ENCODE measurements at places on chromosomes 12 and 14. TPM values are rescaled to one million over a fixed set of nuclear protein-coding genes. Genes with fewer than 3 reads are reported as not detected.

FAM161B gene
- 3.8 TPM for total RNA-seq

MANSC4 gene
- not detected for total RNA-seq

KLHDC1 gene
- 6.0 TPM for total RNA-seq

CCDC38 gene
- 0.15 TPM for total RNA-seq

KRT71 gene
- total RNA-seq = not detected

PTCSC3 gene
- not detected for total RNA-seq

MMP19 gene
- total RNA-seq = 2.1 TPM

HSPB8 gene
- total RNA-seq = 504 TPM

OTUB2 gene
- total RNA-seq = 0.52 TPM

GRCh38 chr12:132400011-132400641 is 70.7 kb upstream of the GALNT9 start:
- peak; percentile 19 for DNase-seq

DNA sequence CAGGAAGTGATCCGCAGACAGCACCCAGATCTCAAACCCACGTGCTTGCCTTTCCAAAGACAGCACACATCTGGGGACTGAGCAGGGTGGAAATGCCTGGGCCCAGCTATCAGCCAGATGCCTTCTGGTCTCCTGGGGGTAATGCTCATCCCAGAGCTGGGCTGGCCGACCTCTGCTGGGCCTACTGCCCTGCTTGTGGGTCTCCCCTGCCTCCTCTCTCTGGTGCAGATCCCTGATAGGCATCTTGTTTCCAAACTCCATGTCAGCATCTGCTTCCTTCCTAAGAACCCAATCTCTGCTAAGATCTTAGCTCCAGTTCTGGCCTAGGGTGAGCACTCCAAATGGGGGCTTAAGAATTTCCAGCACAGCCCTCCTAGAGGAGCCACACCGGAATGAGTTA is 1043.0 kb downstream of the VRK1 start:
- no peak for DNase-seq

DNA sequence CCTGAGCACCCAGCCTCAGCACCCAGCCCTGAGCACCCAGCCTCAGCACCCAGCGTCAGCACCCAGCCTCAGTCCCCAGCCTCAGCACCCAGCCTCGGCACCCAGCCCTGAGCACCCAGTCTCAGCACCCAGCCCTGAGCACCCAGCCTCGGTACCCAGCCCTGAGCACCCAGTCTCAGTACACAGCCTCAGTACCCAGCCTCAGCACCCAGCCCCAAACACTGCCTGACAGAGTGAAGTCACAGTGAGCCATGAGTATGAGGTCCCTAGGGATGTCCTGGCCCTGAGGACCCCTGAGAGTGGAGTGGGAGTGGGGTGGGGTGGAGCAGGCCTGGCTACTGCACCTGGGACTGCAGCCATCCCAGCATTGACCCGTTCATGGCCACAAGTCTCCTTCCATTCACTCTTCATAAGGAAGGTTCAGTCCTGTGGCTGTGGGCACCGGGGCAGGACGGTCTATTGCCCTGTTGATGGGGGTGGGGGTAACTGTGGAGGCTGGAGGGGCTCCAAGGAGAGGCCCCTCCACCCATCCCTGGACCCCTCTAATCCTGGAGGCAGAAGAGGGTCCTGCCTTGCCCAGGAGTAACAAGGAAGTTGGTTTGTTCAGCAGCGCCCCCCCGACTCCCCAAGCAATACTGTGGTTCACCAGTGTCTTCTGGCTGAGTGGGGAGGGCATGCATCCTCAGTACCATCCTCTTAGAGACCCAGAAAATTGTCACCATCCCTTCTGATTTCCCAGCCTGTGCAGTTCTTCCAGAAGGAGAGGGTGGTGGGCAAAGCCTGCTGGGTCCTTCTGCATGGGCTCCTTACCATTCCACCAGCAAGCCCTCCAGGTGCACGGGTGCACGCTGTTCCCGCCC is 140.5 kb downstream of the ADGRD1 start:
- DNase-seq = peak; percentile 15

GRCh38 chr14:100723830-100724437 is 2.8 kb upstream of the DLK1 start:
- DNase-seq = no peak

DNA sequence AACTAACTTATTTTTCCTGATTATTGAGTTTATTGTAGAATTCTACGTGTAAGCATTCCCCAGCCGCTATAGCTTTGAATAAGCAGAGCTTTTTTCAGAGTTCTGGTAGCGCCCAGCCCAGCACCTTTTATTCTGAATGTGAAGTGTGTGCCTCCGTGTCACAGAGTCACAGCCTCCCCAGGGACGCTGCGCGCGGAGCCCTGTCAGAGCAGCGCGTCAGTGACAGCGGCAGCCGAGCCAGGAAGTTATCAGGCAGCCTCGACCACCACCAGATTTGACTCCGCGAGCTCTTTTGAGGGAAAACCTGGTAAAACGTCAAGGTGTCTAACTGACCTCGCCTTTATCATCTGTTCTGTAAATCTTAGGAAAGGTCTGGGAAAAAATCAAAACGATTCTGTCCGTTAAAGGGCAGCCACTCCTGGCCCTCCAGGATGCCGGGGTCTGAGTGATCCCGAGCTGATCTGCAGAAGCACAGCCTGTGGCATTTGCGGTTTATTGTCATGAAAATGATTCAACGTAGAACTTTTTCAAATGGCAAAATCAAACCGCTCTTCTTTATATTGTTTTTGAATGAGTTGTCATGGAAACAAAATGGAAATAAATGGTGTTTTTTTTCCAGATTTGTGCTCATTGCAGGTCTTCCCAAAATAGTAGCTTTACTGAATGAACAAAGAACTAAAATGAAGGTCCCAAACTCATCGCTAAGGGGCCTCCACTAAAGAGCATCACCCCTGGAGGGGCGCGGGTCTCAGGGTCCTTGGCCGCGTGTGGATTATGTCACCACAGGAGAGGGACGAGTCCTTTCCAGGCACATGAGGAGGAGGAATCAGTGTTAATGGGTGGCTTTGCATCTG is 43.1 kb upstream of the MMP17 start:
- DNase-seq = no peak

- no peak for DNase-seq
These were observed 57.8 kb upstream of the ARHGAP5 start for GRCh38 chr14:32019276-32019675.

DNA sequence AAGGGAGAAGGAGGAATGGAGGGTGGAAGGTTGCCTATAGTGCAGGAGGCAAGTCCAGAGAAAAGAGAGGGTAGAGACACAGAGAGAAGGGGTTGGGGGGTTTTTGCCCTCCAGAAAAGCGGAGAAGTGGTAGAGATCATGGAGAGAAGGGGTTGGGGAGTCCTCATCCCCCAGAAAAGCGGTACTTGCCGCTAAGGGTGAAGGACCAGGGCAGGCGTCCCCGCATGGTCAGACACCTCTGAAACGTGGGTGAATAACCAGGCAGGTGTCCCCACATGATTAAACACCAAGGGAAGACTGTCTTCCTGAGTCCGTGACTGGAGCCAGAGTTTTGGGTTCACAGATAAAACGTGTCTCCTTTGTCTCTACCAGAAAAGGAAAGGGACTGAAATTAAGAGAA is 439.0 kb downstream of the SOX5 start:
- DNase-seq = no peak

GRCh38 chr12:88153959-88154358 is 11.9 kb downstream of the TMTC3 start:
- no peak for DNase-seq

DNA sequence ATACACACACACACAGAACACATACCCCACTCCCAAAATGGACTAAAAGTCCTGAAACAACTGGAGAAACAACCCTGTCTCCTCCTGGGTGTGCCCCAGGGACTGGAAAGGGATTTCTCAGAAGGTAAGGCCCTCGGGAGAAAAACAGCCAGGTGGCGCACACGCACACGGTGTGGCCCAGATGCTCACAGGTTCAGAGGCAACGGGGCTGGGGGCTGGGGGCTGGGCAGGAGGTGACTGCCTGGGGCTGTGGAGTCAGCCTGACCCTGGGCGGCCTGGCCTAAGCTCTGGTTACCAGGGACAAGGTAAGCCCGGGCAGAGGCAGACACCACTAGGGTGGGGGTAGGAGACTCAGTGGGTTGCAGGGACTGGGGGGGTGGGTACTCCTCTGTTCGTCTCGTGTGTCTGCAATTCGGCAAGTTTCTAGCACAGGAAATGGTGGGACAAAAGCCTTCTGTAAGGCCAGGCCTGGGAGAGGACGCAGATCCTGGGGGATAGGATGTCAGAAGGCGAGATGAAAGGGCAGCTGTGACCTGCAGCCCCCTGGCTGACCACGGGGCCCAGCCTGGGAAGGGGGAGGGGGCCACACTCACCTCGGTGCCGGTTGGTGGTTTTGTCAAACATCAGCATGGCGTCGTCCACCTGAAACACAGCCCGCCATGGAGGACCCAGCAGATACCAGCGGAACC is 10.4 kb downstream of the MSI1 start:
- DNase-seq = no peak

DNA sequence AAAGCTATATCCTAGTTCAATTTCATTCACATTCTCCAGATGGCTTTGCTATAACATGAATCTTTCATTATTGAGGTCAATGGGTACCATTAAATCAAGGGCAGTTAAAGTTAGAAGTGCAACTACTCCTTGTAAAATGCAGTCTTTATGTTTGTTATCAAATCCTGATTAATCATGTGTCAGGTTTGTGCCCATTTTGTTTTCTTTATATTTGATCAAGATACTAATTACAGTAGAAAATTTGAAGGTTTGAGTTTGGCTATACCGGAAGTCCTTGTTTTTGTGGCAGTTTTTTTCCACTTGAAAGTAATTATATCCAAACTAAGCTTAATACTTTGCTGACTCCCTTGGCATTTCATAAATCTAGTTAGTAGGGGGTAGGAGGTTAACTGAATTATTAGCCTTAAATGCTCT is 513.0 kb downstream of the DIO2 start:
- no peak for DNase-seq

GRCh38 chr12:45315462-45315861 is 99.6 kb downstream of the ANO6 start:
- DNase-seq = no peak

DNA sequence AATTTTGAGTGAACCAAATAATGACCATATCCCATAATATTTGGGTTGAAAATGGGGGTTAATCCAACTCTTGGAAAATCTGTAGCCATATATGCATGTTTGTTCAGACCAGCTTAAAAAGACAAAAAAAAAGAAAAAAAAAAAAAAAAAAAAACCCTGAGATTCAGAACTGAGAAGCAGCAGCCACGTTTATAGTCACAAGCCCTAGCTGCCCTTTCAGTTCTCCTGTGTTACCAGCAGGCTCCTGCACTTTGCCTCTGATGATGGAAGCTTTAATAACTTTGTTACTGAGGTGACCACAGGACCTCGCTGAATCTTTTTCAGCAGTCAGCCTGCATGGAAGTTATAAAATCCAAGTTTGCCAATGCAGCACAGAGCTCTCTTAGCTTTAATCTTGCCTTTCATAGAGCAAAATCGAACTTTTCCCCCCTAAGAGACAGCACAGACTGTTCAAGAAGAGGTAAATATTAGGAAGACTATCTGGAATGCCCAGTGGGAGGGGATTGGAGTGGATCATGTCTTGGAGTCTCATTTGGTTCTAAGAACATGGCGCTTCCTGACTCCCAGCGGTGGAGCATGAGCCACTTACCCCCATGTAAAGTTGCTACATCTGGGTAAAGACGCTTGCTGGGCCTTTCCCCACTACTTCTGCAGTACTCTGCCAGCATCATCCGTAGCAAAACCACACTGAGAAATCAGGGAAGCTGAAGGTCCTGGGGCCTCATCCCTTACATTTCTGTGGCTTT is 20.6 kb downstream of the GNG2 start:
- peak; percentile 37 for DNase-seq

GRCh38 chr12:98020376-98020775 is 495.0 kb upstream of the TMPO start:
- DNase-seq = no peak

DNA sequence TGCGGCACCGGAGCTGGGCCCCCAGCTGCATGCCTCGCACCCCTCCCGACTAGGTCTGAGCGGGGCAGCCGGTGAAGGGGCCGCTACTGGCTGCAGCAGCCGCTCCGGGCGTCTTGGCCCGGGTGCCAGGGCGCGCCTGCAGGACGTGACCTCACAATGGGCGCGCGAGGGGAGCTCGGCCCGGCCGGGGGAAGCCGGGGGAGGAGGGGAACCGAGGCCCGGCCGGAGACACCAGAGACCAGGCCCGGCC is 353 bp downstream of the BAG5 start:
- DNase-seq = peak; percentile 71

- DNase-seq = no peak
These were observed 30.3 kb upstream of the WDR89 start for GRCh38 chr14:63671987-63672386.

DNA sequence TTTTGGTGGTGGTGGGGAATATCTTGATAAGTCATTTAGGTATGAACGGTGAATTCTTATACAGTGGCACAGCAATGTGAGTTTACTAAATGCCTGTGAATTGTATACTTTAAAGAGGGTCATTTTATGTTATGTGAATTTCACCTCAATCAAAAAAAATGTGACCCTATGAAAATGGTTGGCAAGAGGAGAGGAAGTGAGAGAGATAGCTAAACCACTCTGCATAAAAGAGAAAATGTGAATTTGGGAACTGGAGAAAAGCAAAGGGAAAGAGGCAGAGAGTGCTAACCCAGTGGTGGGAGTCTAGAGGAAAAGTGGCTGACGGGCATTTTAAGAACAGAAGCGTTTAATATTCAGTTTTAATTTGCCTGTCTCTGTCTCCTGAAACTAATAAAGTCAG is 93.8 kb downstream of the SLC38A6 start:
- no peak for DNase-seq

GRCh38 chr14:23404331-23404900 is 3.7 kb downstream of the MYH6 start:
- DNase-seq = no peak

DNA sequence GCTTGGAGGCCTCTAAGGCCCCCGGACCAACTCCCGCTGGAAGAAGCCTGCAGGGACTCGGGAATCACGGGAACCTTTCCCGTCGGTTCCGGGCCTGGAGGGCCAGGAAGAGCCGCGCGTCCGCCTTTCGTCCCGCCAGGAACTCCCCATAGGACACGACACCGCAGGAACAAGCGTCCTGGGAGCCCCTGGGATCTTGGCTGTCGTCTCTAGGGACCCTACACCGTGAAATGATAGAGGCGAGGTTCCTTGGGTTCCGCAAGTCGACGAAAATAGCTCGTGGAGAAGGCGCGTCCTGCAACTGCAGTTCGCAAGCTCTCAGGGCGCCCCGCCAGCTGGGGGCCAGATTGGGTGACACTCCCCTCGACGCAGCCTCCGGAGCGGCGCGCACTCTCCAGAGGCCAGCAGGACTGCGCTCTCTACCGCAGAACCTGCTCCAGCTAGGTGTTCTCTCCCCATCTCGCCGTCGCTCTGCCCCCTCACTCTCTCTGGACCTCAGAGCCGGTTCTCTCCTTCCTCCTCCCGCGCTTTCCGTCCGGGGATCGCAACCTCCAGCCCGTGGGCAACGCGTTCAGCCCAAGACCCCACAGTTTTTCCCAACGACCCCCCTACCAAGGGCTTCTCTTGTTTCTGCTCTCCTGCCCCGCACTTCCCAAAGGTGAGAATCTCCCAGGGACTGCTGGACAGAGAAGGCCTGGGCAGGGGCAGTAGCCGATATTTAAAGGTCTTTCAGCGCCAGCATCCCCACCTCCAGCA is 776 bp downstream of the BMP4 start:
- DNase-seq = peak; percentile 85

DNA sequence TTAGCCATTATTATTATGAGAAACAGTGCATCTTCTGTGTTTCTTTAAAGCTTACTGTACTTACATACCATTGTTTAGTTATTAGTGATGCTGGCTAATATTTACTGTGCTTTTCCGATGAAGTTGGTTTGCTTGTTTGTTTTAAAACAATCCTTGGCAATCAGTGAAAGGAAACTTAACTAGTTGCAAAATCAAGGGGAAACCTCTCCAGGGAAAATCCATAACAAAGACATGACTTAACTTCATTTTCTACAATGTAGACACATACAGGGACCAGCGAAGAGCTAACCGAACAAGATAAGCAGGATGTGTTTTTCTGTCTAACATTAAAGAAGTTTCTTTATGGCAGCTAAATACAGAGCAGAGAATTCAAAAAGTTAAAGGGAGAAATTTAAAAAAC is 102.5 kb upstream of the PARP11 start:
- DNase-seq = no peak
